NCI-H146 (cell line): ENCODE measurements at places on chromosomes 1 and 21.

DNA sequence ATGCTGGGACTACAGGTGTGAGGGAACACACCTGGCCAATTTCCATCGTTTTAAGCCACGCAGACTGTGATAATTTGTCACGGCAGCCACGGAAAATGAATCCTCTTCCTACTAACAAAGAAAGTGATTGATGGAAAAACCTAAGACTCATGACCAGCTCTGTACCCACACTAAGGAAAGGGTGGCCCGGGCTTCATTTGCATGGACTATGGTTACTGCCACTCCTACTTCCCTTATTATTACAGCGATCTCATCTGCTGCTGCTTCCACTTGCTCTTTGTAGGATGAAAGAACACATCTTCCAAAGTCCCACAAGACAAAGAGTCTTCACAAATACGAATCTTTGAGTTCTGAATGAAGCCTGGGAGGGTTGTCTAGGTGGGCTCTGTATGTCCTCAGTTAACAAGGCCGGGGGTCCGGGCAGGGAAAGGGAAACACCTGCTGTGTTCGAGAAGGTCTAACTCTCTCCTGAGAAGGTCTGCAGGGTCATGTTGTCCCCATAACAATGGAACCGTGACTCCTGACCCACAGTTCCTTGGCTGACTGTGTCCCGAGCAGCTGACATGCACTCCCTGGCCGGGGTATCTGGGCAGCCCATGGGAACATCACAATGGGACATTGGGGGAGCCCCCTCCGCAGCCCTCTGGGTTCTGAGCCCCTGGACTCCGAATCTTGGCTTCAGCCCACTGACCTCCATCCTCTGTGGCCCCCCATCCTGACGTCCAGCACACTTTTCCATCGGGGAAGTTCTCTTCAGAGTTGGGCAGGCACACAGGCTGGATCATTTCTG is 13.3 kb upstream of the TFF1 start:
- DNase-seq = no peak

- DNase-seq = no peak
Measured at GRCh38 chr1:36963006-36963405, 71.3 kb downstream of the GRIK3 start.

- no peak for DNase-seq
Measured at GRCh38 chr1:89850844-89851415, 30.1 kb downstream of the LRRC8D start.

DNA sequence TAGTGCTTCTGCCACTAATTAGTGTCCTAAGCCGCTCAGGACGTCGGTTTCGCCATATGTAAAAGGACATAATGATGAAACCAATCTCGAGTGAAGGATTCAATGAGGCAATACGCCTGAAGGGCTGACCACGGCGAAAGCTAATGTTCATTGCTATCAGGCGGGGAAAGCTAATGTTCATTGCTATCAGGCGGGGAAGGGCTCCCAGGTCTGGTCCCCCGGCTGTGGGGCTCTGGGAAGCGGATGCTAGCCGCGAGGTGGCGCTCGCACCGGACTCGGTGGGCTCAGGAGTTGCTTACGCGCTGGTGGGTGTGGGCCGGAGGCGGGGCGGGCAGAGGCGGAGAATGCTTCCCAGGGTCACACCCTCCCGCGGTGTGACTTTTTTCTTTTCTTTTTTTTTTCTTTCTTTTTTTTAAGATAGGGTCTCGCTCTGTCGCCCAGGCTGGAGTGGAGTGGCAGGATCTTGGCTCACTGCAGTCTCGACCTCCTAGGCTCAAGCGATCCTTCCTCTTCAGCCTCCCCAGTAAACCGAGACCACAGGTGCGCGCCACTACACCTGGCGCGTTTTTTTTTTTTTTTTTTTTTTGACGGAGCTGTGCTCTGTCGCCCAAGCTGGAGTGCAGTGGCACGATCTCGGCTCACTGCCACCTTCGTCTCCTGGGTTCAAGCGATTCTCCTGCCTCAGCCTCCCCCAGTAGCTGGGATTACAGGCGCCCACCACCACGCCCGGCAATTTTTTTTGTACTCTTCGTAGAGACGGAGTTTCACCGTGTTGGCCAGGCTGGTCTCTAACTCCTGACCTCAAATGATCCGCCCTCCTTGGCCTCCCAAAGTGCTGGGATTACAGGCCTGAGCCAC is 1.1 kb upstream of the PEAR1 start:
- DNase-seq = peak; percentile 83

- peak; percentile 87 for DNase-seq
Measured at GRCh38 chr1:81305997-81306452, 494.7 kb upstream of the ADGRL2 start.

DNA sequence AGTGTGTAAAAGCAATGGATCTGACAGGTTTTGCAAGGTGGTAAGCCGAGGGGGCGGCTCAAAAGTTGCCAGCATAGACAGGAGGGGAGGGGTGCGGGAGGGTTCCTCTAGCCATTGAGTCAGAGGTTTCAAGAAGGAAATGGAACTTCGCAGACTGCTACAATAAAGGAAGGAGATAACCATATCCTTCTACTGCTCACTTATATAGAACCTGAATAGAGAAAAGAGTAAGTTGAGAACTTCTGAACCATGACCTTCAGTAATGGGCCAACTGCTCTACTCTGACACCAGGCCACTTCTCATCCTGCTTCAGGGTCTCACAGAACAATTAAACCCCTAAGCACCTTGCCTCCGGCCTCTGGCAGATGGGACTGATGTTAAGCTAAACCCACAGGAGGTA is 26.3 kb upstream of the BCAR3 start:
- DNase-seq = no peak
